Glutamatergic neuron (in vitro differentiated cells): ENCODE measurements at places on chromosomes 13 and 19. TPM values are rescaled to one million over a fixed set of nuclear protein-coding genes. Genes with fewer than 3 reads are reported as not detected.

The ATP1A3 gene
- total RNA-seq = 650 TPM

The LGI4 gene
- 14.4 TPM for total RNA-seq

DNA sequence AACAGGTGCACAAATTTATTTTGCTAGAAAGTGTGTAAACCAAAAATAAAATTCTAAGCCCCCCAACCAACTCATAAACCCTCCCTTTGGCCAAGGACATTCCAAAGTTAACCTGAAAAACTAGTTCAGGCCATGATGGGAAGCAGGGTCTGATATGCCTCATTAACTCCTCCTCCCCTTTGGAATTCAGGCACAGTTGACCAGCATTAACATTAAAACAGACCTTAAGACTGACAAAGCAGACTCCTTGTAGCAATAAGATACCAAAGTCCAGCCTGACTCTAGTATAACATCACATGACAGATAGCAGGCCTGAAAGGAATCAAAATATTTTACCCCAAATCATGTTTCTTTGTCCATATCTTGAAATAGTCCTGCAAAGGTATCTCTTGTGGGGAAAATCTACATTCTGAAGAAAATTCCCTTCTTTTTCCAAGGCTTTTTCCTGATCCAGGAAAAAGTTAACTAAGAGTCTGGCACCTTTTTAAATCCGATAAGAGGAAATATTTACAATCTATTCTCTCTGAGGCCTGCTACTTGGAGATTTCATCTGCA is 19.7 kb downstream of the NEK5 start:
- no peak for DNase-seq
- H3K36me3 ChIP-seq = no peaks in the 10 kb centered on the region
- no peak overlapping the region for H3K27ac ChIP-seq
- no peak overlapping the region for H3K4me3 ChIP-seq
- no peaks in the 10 kb centered on the region for H3K27me3 ChIP-seq

- H3K27me3 ChIP-seq = peaks cover 4% of the 10 kb centered on the region
- H3K4me3 ChIP-seq = peak overlapping the region; percentile 77
- H3K36me3 ChIP-seq = no peaks in the 10 kb centered on the region
- DNase-seq = peak; percentile 41
These were observed 126.4 kb downstream of the SPRY2 start for GRCh38 chr13:80214521-80214991.

DNA sequence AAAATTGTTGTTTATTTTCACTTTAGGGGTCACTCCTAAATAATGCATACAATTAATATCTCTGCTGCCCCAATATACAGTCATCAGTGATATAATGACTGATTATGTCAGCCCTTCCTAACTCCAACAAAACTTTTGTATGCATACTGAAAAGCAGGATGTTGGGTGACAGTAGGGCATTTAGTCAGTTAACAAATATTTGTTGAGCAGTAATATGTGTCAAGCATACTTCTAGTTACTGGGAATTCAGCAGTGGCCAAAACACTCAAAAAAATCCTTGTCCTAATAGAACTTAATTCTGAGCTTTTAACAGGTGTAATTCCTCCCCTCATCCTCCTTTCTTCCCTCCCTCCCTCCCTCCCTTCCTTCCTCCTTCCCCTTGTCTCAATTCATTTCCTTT is 560.7 kb upstream of the KLHL1 start:
- no peaks in the 10 kb centered on the region for H3K36me3 ChIP-seq
- no peaks in the 10 kb centered on the region for H3K4me1 ChIP-seq
- DNase-seq = no peak
- no peak overlapping the region for H3K4me3 ChIP-seq
- H3K27ac ChIP-seq = no peak overlapping the region
